Stimulated activated CD4-positive, alpha-beta T cell treated with anti-CD3 and anti-CD28 coated beads, Interleukin-1b, Interleukin-23, amount 100 ng/mL, for 1 hour (primary cell): ENCODE measurements at places on chromosomes 1 and 21.

DNA sequence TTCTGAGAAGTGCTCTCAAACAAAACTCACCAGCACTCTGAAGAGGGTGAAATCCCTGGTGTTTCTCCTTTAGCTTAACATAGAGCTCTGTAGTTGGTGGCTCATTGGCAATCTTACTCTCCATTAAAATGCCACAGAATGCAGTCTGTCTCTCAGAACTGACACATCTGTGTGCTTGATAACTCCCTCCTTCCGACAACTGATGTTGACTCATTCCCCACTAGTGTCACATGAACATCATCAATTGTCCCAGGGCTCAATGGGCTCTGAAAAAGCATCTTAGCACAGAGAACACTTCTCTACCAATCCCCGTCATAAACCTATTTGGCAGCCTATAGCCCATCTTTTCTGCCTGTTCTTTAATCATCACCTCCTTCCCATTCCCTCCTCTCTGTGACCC lies 133.2 kb upstream of the ZC3H11B start:
- no peak for DNase-seq

DNA sequence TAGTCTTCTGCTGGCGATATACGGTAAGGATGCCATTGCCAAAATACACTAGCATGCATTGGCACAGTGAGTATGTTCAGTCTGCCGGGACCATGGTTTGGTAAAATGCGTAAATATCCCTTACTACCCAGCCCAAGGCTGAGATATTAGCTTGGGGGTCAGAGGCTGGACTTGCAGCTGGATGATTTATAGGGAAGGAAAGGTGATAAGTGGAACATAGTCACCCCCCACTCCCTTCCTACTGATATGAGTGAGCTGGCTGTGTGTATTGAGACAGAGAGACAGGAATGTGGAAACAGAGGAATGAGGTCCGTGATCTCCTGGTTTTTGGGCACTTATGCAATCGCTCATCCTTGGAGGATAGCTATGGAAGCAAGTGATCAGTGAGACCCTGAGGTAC lies 642.8 kb downstream of the KCNT2 start:
- no peak for DNase-seq

- DNase-seq = no peak
Measured at GRCh38 chr1:212670301-212670700, 29.3 kb downstream of the BATF3 start.

GRCh38 chr1:14516974-14517840 lies 81.3 kb upstream of the KAZN start:
- DNase-seq = no peak

- no peak for DNase-seq
Measured at GRCh38 chr21:31992391-31992790, 119.6 kb downstream of the HUNK start.

GRCh38 chr1:227880342-227880924 lies 65.0 kb downstream of the PRSS38 start:
- DNase-seq = no peak

DNA sequence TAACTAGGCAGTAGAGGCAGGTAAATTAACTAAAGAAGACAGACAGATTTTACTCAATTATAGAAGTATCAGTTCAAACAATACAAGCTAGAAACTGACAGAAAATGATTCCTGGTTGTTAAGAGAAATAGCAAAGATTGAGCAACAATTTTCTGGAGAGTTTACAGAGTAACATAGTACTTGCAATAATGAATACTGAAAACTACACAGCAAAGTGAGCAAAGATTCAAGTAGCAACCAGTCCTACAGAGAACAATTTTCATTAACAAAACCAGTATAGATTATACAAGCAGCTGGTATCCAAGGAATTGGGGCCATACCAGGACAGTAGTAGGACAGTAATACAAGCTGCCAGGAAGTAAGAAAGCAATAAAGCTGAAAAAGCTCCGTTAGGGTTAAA lies 37.6 kb downstream of the EYA3 start:
- DNase-seq = no peak

- no peak for DNase-seq
Measured at GRCh38 chr1:39268906-39269305, 64.4 kb downstream of the MACF1 start.

GRCh38 chr1:115199416-115200132 lies 110.3 kb upstream of the TSPAN2 start:
- DNase-seq = no peak

- DNase-seq = no peak
Measured at GRCh38 chr1:90193116-90193515, 198.2 kb downstream of the ZNF326 start.

DNA sequence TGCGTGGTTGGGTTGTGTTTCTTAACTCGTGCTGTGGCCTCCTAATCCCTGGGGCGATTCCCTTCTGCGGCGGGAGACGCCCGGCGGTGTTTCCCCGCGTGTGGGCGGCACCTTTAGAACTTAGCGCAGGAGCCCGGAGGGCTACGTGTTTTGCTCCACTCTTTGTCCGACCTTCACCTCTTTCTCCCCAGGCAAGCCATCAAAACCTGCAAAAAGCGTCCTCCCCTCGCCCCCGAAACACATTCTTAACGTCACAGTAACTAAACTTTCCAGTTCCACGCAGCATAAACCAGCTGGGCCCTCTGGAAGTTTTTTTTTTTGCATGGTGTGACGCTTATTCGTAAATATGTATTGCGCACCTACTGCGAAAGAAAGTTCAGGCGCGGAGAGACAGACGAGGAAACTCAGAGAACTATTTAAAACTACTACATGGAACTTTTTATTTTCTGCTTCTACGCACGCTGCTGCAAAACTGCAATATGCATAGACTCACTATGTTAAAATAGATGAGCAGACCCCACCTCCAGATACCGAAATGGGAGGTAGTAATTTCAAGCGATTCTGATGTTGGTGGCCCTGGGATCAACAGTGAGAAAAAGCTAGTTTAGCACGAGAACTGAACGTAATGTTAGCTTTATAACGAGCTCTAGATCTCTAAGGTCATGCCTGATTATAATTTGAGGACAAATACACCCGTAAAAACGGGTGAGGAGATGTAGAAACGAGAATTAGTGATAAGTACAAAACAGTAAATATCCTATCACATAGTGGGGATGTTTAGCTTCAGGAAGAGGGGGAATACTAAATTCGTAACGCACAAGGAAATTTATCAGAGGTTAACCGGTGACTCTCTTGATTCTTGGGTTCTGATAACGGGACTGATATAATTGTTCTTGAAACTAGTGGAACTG lies 920 bp downstream of the MTR start:
- DNase-seq = no peak

GRCh38 chr1:151982300-151983005 lies 11.2 kb downstream of the S100A10 start:
- no peak for DNase-seq

DNA sequence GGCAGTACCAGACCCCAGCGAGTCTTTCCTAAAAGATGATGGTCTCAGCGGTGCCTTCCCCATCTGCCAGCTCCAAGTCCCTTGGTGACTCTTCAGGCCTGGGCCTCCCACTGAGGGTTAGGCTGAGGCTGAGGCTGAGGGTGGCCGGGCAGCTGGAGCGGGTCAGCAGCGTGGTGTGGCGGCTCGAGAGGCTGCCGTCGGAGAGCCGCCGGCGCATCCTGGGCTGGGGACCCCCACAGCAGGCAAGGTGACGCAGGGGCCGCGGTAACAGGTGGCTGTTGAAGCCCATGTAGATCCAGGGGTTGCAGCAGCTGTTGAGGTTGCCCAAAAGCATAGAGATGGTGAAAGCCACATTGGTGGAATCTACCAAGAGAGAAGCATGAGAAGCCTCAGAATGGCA lies 7.0 kb downstream of the AVPR1B start:
- DNase-seq = no peak

GRCh38 chr1:186903374-186904136 lies 74.8 kb downstream of the PLA2G4A start:
- no peak for DNase-seq

DNA sequence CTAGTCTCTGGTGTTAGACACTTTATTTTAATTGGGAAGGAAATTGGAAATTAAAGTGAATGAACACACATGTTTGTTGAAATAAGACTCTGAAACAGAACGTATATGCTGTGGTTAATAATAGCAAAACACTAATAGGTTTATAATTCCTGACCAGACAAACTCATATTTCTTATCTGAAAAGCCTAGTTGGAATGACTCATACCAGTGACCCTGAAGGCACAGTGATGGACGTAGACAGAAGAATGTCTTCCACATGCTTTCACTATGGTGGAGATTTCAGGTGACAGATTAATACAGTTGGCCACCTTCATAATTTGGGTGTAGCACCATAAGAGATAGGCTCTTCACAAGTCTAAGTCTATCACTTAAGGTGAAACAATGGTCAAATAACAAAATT lies 83.0 kb upstream of the COL11A1 start:
- DNase-seq = no peak

- DNase-seq = no peak
Measured at GRCh38 chr1:241782396-241782795, 65.6 kb upstream of the EXO1 start.

DNA sequence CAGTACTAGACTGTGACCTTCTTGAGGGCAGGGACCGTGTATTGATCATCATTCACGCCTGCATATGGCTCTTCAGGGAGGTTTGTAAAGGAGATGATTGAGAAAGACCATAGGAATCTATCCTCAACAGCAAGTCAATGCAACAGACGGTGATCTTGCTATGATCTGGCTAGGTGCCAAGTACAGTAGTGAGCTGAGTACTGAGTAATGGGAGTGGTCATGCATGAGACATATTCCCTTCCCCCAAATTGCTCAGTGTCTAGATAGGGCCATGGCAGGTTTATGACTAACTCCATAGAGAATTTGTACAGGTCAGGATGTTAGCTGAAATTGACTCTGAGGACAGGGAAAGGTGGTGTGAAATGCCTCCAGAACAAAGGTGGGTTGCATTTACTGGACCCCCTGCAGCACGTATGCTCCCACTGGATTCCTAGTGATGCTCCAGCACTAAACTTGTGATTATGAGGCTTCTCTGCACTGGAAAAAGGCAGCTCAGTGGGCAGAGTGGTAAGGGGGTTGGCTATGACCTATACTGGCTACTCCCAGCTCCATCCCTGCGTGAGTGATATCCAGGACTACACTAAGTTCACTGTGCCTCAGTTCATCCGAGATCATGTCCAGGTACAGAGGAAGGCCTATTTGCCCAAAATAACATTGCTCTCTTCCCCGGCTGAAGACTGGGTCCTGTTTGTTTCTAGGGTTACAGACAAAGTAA lies 37.2 kb downstream of the KCNJ6 start:
- DNase-seq = no peak

DNA sequence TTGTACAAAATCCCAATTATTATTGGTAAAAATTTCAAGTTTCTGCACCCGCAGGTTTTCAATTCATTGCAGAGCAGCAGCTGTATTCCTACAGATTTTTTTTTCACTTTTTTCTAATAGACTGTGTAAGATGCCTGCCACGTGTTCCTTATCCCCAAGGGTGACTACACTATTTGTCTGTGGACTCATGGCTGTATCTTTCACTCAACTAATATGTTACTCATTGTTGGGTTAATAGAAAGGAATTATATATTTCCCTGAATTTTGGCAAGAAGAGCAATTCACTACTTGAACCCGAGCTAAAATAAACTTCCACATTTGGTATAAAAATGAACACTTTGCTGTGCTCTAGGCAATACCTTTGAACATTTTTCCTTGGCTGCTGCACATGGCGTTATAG lies 158.7 kb downstream of the NCAM2 start:
- DNase-seq = no peak

DNA sequence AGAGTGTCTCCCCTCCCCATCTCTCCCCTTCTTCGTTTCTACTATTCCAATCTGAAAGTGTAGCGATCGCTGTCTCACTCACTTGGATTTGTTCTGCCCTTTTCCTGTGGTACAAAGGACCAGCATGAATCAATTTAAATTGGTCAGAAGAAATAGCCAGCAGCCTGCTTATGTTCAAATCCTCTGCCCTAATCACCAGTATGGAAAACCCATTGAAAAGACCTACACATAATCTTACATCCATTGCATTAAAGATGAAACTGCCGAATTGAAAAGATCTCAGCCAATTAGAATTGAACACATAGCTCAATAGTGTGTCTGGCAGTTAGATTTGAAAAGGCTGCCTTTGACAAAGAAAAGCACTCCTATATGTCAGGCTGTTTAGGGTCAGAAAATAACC lies 122.6 kb downstream of the TNNI3K start:
- DNase-seq = no peak

GRCh38 chr1:186234976-186235686 lies 139.9 kb downstream of the TPR start:
- no peak for DNase-seq

- no peak for DNase-seq
Measured at GRCh38 chr1:204320382-204320804, 39.3 kb downstream of the PLEKHA6 start.

GRCh38 chr1:73161418-73161817 lies 879.1 kb upstream of the NEGR1 start:
- no peak for DNase-seq
